ENCODE measurements at places on chromosomes 5 and 9.

DNA sequence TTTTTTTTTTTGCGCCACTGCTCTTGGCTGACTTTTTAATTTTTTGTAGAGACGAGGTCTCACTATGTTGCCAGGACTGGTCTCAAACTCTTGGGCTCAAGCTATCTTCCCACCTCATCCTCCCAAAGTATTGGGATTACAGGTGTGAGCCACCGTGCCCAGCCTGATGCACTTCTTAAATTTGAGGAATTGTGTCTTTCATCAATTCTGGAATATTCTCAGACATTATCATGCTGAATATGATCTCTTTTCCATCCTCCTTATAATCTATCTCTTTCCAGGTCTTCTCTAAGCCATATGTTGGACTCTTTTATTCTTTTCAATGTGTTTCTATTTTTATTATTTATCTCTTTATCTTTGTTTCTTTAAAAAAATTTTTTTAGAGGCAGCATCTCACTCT is 196.2 kb upstream of the IER5L start:
- no peak for DNase-seq

DNA sequence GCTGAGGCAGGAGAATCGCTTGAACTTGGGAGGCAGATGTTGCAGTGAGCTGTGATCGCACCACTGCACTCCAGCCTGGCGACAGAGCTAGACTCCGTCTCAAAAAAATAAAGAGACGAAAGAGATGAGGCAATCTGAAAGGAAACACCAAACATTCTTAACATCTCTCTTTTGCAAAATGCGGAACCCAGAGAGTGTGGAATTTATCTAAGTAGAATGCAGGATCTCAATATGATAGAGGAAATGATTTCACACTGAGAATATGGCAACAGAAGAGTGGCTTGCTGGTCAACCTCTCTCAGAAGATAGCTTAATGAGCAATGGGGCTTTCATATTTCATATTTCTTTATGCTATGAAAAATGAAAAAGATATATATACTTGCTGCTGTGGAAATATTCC is 33.4 kb upstream of the PCA3 start:
- no peak for DNase-seq

GRCh38 chr9:116452634-116453033 is 234.5 kb upstream of the TRIM32 start:
- DNase-seq = no peak

DNA sequence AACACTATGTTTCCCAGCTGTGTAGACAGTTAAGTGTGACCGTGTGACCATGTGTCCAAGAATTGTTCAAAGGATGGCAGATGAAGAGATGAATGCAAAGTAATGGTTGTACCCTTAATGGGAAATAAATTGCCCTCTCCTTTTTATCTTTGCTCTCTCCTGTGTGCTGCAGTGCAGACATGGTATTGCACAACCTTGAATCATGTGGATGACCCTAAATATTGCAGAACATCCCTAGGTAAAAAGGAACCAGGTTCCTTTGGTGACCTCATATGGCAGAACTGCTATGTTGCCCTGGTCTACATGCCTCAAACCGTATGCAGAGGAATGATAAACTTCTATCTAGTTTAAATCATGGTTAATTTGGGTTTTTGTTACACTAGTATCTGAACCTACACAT is 81.7 kb upstream of the CTNND2 start:
- DNase-seq = no peak

DNA sequence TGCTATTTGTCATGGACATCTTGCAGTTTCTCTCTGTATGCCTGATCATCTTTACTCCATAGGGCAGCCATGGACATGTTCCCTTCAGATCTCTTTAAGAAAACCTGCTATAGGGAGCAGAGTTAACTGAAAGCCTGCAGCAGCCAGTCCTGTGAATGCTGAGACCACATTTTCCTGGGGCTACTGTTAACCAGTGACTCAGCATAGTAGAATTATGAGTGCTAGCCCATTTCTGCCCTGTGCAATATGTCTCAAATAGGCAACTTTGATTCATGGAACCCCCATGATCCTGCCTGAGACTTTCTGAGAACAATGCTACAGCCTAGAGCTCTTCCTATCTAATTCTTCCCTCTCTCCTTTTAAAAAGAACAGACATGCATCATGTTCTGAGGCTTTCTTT is 624.2 kb downstream of the CHSY3 start:
- no peak for DNase-seq

- no peak for DNase-seq
Observed at GRCh38 chr9:70551396-70551795, 136.9 kb upstream of the KLF9 start.

- DNase-seq = no peak
Observed at GRCh38 chr5:91477408-91477807, 94.3 kb upstream of the ARRDC3 start.

GRCh38 chr9:26745111-26745510 is 147.5 kb downstream of the CAAP1 start:
- DNase-seq = no peak

DNA sequence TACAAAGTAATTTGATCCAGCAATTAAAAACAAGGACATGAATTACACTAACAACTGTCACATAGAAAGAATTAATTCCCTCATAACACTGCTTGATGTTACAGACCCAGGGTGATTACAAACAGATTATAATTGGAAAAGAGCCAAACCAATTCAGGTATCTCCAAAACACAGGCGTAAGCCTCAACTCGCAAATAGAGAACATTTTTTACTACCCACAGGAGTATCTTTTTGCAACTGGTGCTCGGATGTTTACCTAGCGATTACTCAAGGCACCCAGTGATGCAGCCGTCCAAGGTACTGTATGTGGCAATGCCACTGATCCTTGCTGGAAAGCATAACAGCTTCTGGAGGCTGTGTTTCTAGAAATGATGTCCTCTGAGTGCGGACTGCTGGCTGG is 386.1 kb upstream of the KIF2A start:
- no peak for DNase-seq

GRCh38 chr5:95417971-95418370 is 26.8 kb downstream of the FAM81B start:
- no peak for DNase-seq

DNA sequence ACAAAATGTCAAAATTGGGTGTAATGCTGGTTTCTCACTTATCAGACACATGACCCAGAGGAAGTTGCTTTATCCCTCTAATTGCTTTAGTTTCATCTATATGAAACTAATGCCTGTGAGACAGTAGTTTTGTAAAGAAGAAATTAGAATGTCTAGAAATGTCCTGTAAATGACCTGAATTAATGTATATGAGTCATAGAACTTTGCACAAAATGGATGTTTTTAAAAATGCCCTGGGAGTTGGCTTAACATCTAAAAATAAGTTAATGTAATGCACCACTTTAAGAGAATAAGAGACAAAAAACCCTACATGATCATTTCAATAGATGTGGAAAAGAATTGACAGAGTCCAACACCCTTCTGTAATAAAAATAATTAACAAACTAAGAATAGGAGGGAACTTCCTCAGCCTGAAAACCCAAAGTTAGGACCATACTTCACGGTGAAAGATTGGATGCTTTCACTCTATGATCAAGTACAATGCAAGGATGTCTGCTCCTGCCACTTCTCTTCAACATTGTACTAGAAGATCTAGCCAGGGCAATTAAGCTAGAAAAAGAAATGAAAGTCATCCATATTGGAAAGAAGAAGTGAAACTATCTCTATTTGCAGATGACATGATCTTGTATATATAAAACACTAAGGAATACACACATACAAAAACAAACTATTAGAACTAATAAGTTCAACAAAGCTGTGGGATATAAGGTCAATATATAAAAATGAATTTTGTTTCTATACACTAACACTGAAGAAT is 117.9 kb downstream of the MELK start:
- no peak for DNase-seq

Measured in trophoblast cell (in vitro differentiated cells and primary cell).